ENCODE measurements at places on chromosomes 12 and 14. TPM values are rescaled to one million over a fixed set of nuclear protein-coding genes. Genes with fewer than 3 reads are reported as not detected.
A peak's percentile ranks its signal among the peaks of the same experiment; 100 is the strongest.

DNA sequence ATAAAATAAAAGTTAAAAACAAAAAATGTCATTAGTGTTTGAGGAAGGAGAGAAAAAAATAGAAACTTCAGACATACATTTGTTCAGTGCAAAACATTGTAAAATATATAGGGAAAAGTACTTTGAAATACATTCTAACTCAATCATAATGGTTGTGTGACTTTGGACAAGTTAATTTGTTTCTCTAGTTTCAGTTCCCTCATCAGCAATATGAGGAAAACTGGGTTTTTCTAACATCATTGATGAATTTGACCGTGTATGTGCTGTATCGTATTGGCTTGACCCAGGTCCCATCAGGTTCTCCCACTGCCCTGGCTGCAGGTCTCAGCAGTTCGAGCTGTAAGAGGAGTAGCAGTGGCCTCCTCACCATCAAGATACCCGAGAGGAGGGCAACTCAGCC is 173.9 kb upstream of the ATF7IP start:
- H3K36me3 ChIP-seq: no peaks in the 10 kb centered on the region
- H3K27ac ChIP-seq: peak overlapping the region; percentile 61

GRCh38 chr12:124497039-124497438 is 70.4 kb downstream of the NCOR2 start:
- H3K4me3 ChIP-seq: no peak overlapping the region
- peaks cover 75% of the 10 kb centered on the region for H3K4me1 ChIP-seq

DNA sequence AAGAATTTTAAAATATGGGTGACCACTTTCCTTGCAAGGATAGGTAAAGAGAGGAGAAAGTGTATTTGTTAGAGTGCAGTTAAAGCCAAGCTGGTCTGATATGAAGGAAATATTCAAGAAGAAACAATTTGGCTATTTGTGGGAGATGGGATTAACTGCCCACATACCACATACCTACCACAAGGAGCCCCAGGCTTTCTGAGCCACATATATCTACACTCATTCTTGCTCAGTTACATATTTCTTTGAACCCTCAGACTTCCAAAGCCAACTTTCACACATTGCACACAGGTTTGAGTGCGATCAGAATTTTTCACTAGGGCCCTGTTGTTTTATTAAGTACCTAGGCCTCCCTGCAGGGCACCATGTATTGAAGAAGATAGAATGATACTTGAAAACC is 330.2 kb downstream of the ZFP36L1 start:
- peaks cover 24% of the 10 kb centered on the region for H3K4me1 ChIP-seq
- no peaks in the 10 kb centered on the region for H3K27me3 ChIP-seq
- no peak for DNase-seq
- no peaks in the 10 kb centered on the region for H3K36me3 ChIP-seq
- H3K4me3 ChIP-seq: no peak overlapping the region

The PRB3 gene
- not detected for total RNA-seq

- H3K27me3 ChIP-seq: no peaks in the 10 kb centered on the region
- no peaks in the 10 kb centered on the region for H3K36me3 ChIP-seq
- no peak overlapping the region for H3K27ac ChIP-seq
- H3K4me3 ChIP-seq: no peak overlapping the region
- peaks cover 20% of the 10 kb centered on the region for H3K4me1 ChIP-seq
- DNase-seq: no peak
Observed at GRCh38 chr12:95614390-95614982, 63.2 kb upstream of the USP44 start.

GRCh38 chr12:26268841-26269561 is 73.6 kb downstream of the SSPN start:
- H3K36me3 ChIP-seq: no peaks in the 10 kb centered on the region
- H3K4me1 ChIP-seq: peaks cover 18% of the 10 kb centered on the region
- H3K27me3 ChIP-seq: no peaks in the 10 kb centered on the region
- DNase-seq: no peak
- H3K4me3 ChIP-seq: no peak overlapping the region

The FBLN5 gene
- not detected for total RNA-seq

The MIP gene
- total RNA-seq: not detected

GRCh38 chr12:46442239-46442638 is 69.7 kb upstream of the SLC38A2 start:
- no peaks in the 10 kb centered on the region for H3K27me3 ChIP-seq
- no peak overlapping the region for H3K27ac ChIP-seq
- no peak overlapping the region for H3K4me3 ChIP-seq
- no peaks in the 10 kb centered on the region for H3K36me3 ChIP-seq
- no peaks in the 10 kb centered on the region for H3K4me1 ChIP-seq

The OVCH1 gene
- not detected for total RNA-seq

GRCh38 chr12:116599285-116600136 is 40.3 kb downstream of the MAP1LC3B2 start:
- peak overlapping the region; percentile 45 for H3K4me3 ChIP-seq
- DNase-seq: peak; percentile 62
- peaks cover 28% of the 10 kb centered on the region for H3K4me1 ChIP-seq
- no peaks in the 10 kb centered on the region for H3K27me3 ChIP-seq
- peak overlapping the region; percentile 18 for H3K27ac ChIP-seq
- no peaks in the 10 kb centered on the region for H3K36me3 ChIP-seq

The RD3L gene
- total RNA-seq: not detected

GRCh38 chr14:86777963-86778602 is 1214.9 kb downstream of the GALC start:
- H3K27me3 ChIP-seq: no peaks in the 10 kb centered on the region
- H3K27ac ChIP-seq: no peak overlapping the region
- no peak for DNase-seq
- no peak overlapping the region for H3K4me3 ChIP-seq

GRCh38 chr12:88935856-88936255 is 355.6 kb upstream of the KITLG start:
- no peak for DNase-seq
- H3K27ac ChIP-seq: no peak overlapping the region
- H3K4me1 ChIP-seq: no peaks in the 10 kb centered on the region

GRCh38 chr14:96909841-96910364 is 112.7 kb downstream of the VRK1 start:
- no peaks in the 10 kb centered on the region for H3K27me3 ChIP-seq
- DNase-seq: no peak
- H3K4me3 ChIP-seq: no peak overlapping the region
- H3K36me3 ChIP-seq: peaks cover 11% of the 10 kb centered on the region
- H3K4me1 ChIP-seq: peaks cover 19% of the 10 kb centered on the region

The IPO4 gene
- total RNA-seq: 80.3 TPM
